ENCODE measurements at places on chromosomes 7 and 10.

DNA sequence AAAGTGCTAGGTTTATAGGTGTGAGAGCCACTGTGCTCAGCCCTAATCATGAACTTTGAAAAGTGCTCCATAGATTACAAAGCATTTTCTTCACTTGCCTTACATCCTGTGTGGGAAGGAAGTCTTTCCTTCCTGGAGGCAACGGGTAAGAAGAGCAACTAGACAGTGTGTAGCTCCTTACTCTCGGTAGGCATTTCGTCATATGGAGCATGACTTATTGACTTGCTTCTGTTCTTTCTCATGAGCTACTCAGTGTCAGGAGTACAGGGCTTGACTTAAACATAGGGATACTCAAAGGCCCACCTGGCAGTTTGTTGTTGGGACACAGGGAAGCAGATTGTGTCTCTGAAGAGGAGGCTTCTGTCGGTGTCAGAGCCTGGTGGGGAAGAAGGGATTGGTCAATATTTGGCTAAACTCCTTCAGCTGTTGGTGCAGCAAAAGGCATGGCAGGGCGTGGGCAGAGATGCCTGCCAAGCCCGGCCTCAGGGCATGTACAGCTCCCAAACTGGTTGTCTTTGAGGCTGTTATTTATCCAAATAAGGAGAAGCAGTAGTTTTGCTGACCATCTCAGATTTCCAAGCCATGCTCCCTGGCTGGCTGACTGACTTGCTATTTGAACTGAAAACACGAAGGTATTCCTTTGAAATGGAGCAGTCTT lies 248.9 kb downstream of the KIAA1217 start:
- peak; percentile 45 for DNase-seq

DNA sequence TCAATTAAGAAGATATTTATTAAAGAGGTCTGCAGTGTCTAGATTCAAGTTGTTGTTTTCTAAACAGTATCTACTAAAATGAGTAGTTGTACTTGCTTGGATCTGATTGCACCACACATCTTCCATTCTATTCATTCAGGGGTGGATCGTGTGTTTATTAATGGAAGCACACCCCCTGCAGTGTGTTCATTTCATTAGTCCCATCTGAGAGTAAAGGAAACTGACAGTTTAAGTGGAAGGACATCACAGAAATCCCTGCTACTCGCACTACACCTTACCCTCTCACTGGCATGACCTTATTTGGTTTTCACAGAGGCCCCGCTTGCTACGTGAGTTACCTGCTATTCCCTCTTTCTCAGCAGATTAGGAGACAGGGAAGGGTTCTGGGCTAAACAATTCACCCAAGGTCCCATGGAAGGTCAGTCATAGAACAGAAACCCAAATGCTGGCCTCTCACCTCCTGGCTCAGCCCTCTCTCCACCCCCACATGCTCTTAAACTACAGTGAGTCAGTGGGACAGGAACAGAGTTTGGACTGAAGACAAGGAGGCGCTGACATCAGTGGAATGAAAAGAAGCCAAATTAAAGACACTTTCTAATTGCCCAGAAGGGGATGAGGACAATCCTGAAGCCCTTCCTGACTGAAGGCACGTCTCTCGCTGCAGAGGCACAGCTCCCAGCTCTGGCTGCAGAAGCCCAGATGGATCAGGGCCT lies 369.2 kb upstream of the NRP1 start:
- DNase-seq = no peak

DNA sequence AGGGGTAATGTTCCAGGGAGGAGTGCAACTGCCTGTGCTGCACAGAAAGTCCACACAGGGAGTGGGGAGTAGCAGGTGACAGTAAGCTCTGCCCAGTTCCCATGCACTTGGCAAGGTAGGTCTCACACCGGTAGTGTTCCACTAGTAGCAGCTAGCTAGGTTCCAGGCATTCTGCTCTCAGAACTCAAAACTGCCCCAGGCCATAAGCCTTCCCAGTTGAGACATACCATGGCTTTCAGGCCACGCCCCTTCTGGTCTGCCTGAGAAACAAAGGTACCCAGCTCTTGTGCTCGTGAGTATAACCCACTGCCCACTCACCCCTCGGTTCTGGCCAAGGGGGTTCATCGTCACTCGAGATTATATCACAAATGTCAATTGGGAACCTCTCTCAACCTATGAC lies 12.6 kb downstream of the CASP7 start:
- no peak for DNase-seq

DNA sequence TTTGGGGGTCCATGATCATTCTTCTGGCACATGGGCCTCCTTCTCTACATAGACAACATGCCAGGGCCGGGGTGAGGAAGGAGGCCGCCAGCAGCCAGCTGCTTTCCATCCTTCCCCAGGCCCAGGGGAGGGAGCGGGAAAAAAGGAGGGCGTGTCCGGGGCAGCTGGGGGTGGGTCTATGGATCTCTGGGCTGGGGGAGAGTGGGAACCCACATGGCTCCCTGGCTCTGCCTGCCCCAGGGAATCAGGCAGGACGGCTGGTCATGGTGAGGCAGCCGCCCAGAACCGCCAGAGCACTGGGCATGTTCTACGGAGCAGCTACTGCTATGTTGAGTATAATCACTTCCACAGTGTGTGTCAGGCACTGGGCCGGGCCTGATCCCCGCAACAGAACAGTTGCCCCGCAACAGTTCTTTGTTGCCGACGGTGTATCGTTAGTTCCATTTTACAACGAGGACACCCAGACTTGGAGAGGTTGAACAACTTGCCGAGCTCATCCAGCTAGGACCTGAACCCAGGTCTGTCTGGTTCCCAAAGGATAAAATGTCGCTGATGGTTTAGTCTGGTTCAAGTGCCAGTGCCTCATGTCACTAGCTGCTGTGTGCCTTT lies 6.4 kb upstream of the IRF5 start:
- no peak for DNase-seq

Measured in kidney capillary endothelial cell (primary cell).